A549 (cell line): ENCODE measurements at places on chromosomes 2 and 18.

GRCh38 chr2:82043867-82044266, 1739.3 kb upstream of the LRRTM1 start:
- no peak for DNase-seq

GRCh38 chr2:107727318-107727717, 99.4 kb upstream of the RGPD4 start:
- DNase-seq: no peak

- no peak for DNase-seq
Measured at GRCh38 chr2:81324046-81324445, 1019.5 kb upstream of the LRRTM1 start.

DNA sequence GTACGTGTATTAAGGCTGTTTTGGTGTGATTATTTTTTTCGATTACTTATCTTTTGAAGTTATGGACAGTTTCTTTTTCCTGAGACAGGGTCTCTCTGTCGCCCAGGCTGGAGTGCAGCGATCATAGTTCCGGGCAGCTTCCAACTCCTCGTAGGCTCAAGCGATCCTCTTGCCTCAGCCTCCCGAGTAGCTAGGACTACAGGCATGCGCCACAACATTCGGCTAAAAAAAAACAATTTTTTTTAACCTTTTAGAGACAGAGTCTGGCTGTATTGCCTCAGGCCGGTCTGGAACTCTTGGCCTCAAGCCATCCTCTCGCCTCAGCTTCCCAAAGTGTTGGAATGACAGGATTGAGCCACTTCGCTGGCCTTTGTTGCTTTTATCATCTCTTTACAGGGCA, 945 bp downstream of the HAT1 start:
- no peak for DNase-seq

DNA sequence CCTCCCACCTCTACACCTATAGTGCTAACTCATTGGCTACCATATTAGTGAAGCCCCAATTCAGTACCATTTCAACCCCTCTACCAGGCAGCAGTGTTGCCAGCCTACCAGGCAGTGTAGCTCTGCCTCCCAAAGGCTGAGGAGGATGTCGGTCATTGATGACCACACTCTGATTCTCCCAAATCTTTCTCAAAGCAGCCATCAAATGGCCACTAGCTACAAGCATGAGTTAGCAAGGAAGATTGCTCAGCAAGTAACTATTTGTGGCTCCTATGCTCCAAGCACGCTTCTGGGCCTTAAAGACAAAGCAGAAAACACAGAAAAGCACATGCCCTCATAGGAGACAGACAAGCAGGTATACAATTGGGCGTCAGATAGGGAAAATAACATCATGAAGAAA, 42.7 kb upstream of the AFF3 start:
- DNase-seq: no peak

GRCh38 chr2:55916473-55917049, 7.0 kb downstream of the EFEMP1 start:
- DNase-seq: no peak

DNA sequence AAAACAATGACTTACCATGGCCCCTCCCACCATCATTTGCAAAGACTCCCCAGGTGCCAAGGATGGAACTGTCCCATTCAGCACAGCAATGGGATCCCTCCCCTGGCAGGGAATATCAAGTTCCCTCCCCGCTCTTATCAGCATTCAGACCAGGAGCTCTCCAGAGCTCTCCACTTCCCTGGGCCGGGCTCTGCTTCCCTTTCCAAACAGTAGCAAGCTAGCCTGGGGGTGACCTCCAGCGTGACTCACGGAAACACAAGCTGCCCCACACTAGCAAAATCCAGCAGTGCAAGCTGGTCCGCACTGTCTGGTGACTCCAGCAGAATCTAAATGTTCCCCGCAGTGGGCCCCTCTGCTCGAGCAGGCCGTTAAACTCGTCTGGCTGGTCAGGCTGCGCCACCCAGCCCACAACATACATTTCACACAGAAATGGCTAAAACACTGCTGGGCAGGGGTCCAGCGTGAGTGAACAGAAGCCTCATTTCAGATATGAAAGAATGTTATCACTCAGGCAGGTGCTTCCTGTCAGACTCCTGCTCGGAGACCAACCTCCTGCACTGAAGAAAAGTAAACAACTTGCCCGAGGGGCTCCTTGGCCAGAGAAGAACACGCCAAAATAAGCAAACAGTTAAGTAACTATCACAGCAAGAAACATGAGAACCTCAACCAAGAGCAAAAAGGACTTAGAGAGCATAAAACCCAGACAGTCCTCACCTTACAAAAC, 33.9 kb downstream of the STAT1 start:
- no peak for DNase-seq

DNA sequence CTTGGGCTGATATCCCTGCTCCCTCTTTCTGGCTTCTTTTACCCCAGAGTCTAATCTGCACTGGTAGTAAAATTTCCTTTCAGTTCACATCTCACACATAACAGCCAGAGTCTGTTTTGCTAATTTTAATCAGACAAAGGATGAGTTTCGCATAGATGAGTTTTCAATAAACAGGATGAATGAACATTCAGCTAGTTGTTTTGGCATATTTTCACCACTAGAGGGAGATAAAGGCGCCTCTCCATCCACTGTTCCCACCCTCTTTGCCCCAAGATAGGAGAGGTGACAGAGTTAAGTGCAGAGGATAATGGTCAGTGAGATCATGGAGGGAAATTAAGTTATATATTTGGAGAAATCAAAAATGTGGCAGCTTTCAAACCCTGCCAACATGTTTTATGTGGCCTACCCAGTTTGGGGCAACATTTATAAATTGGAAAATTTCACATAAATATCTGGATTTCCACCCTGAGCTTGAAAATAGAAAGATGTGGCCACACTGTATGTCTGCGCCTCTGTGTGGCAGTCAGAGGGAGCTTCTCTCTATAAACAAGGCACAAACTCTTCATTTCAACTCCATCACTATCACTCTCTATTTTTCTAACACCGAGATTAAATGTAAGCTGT, 48.5 kb upstream of the DTNA start:
- peak; percentile 29 for DNase-seq

DNA sequence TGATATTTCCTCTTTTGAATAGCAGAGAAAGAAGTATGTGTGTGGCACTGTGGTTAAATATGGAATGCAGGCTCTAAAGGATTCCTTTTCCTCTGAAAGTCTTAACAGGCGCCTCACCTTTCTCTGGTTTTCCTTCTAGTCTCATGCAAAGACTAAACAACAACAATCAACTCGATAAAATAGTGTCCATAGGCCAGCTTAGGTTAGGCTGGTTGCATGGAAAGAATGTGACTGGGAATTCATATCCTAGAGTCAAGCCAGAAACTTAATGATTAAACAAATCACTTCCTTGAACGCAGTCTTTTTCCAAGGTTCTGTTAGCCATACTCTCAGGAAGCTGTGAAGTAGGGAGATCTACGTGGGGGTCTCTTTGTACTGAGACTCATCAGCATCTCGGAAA, 800.8 kb upstream of the ID2 start:
- no peak for DNase-seq

DNA sequence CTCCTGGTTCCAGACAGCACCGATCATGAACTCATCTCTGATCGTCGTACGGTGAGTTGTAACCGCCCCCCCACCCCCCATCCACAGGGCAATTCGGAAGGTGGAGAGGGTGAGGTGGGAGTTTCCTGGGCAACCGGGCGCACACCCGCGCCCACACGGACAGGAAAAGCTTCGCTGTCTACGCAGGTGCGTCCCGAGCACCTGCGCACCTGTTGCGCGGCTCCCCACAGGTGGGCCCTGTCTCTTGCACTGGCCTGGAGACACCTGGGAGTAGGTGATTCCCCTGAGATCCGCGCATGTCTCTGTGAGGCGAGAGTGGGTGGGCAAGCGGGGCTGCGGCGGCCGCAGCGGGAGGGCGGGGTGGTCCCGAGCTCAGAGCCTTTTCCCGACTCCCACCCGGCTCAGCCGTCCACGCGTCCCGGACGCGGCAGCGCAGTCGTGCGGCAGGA, 459 bp upstream of the ATP6V1C2 start:
- no peak for DNase-seq

DNA sequence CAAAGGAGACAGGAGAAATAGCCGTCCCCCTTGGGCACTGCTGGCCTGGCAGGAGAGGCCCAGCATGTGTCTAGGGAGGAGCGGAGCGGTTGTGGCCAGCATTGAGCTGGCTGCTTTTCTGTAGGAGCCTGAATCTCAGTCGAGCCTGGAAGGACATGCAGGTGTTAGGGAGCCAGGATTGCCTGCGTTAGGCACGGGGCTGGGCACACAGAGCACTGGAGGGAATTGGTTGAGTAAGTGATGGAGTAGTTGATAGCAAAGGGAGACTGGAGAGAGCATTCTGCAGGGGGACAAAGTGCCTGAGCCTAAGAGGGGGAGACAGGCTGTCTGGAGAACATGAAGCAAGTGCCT, 22.8 kb downstream of the ASAP2 start:
- no peak for DNase-seq

DNA sequence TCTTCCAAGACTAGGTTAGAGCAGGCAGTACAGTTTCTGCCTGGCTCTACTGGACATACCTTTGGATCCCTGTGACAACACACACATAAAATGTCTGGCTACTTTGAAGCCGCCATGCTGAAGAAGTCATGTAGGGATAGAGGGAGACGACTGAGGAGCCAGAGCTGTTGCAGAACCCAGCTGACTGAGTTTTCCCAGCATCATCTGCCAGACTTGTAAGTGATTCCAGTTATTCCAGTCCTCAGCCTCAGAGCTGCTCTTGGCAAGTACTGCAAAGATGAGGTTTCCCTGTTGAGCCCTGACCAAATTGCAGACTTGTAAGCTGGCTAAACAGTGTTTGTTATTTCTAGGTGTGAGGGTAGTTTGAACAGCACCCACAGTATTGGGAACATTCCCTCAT, 31.5 kb upstream of the TSPYL6 start:
- no peak for DNase-seq

- no peak for DNase-seq
Measured at GRCh38 chr18:3213300-3214059, 6.3 kb downstream of the MYOM1 start.

GRCh38 chr2:130892793-130893785, 56.4 kb downstream of the ARHGEF4 start:
- DNase-seq: no peak

GRCh38 chr2:138365581-138365980, 136.0 kb upstream of the SPOPL start:
- no peak for DNase-seq

GRCh38 chr2:24049485-24050021, at the start of gene FKBP1B:
FKBP1B (plus strand) TSS chr2:24049741; CDS start chr2:24049850, 109 bp downstream.
- DNase-seq: peak; percentile 40

- peak; percentile 42 for DNase-seq
Measured at GRCh38 chr2:55901322-55901721, 22.3 kb downstream of the EFEMP1 start.
